ENCODE measurements at places on chromosomes 2 and 18. TPM values are rescaled to one million over a fixed set of nuclear protein-coding genes. Genes with fewer than 3 reads are reported as not detected.

Gene HOXD10
- 4.1 TPM for total RNA-seq

Gene POTEJ
- total RNA-seq = 0.10 TPM

Gene COL6A3
- total RNA-seq = 20.9 TPM

Gene SERPINB11
- not detected for total RNA-seq

Data from mucosa of descending colon (tissue), 3 donors.